Stimulated activated CD8-positive, alpha-beta memory T cell treated with anti-CD3 and anti-CD28 coated beads, Interleukin-15, amount 100 ng/mL, for 1 hour (primary cell): ENCODE measurements at places on chromosomes 1 and 21.

GRCh38 chr21:38863291-38863690 lies 57.6 kb downstream of the ETS2 start:
- DNase-seq: no peak

GRCh38 chr1:211986628-211987254 lies 48.6 kb downstream of the INTS7 start:
- DNase-seq: no peak

- no peak for DNase-seq
Measured at GRCh38 chr1:202129453-202130296, 7.0 kb downstream of the GPR37L1 start.

DNA sequence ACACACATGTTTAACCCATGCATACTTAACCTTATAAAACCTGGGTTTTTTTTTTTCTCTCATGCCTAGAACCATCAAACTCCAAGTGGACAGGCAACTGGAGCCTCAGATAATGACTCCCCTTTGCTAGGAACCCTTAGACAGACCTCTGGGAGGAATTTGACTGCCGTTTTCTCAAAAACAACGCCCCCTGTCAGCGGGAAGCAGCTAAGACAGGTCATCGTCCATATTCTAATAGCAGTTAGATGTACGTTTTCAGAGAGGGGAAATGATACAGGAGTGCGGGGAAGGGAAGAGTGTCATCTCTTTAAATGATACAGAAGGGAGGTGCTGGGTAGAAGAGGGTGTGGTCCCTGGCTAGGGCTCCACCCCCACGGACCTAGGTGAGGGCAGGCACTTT lies 34.7 kb downstream of the LRRC3 start:
- DNase-seq: no peak

- no peak for DNase-seq
Measured at GRCh38 chr1:153612755-153613331, at the start of gene S100A16. Gene S100A16, minus strand, starts transcription at chr1:153613137. Its CDS starts 4,986 bp downstream, at chr1:153608151.

GRCh38 chr1:54767526-54767925 lies 3.2 kb upstream of the PARS2 start:
- DNase-seq: no peak
